ENCODE measurements at places on chromosomes 6 and 20. TPM values are rescaled to one million over a fixed set of nuclear protein-coding genes. Genes with fewer than 3 reads are reported as not detected.

PTK7 gene
- total RNA-seq, result 257 TPM

PKIB gene
- not detected for total RNA-seq

SEMG1 gene
- not detected for total RNA-seq

FAM50B gene
- total RNA-seq, result not detected

MAPK13 gene
- total RNA-seq, result 0.07 TPM

SLC12A5 gene
- 0.43 TPM for total RNA-seq

MTCH1 gene
- 393 TPM for total RNA-seq

RIPPLY2 gene
- not detected for total RNA-seq

E2F3 gene
- 9.0 TPM for total RNA-seq

HLA-G gene
- not detected for total RNA-seq

RAB44 gene
- 0.06 TPM for total RNA-seq

OR2J3 gene
- not detected for total RNA-seq

CGAS gene
- not detected for total RNA-seq

ARHGAP40 gene
- total RNA-seq, result not detected

TREML2 gene
- not detected for total RNA-seq

AIF1 gene
- total RNA-seq, result 57.5 TPM

LRRC1 gene
- 8.6 TPM for total RNA-seq

STK4 gene
- total RNA-seq, result 9.3 TPM

SIRPD gene
- total RNA-seq, result not detected

GJA10 gene
- not detected for total RNA-seq

CLPSL2 gene
- total RNA-seq, result not detected

XKR7 gene
- total RNA-seq, result 6.8 TPM

CYP39A1 gene
- total RNA-seq, result not detected

CYP24A1 gene
- 0.27 TPM for total RNA-seq

MTFR2 gene
- total RNA-seq, result 6.0 TPM

CENPW gene
- total RNA-seq, result 27.8 TPM

DLGAP4 gene
- 15.9 TPM for total RNA-seq

PROKR2 gene
- total RNA-seq, result not detected

ZBTB46 gene
- 39.7 TPM for total RNA-seq

MOXD1 gene
- total RNA-seq, result not detected

SLC16A10 gene
- total RNA-seq, result 3.7 TPM

HCK gene
- 0.41 TPM for total RNA-seq

THEMIS gene
- not detected for total RNA-seq

PRR18 gene
- total RNA-seq, result not detected

RIPOR3 gene
- 6.9 TPM for total RNA-seq

PERP gene
- total RNA-seq, result 9.1 TPM

KCNG1 gene
- 0.85 TPM for total RNA-seq

SLC22A16 gene
- 2.0 TPM for total RNA-seq

SLC32A1 gene
- total RNA-seq, result not detected

SYNDIG1 gene
- not detected for total RNA-seq

TUBB1 gene
- total RNA-seq, result not detected

KCNK5 gene
- total RNA-seq, result not detected

EPPIN gene
- not detected for total RNA-seq

ITCH gene
- 33.2 TPM for total RNA-seq

ZDHHC14 gene
- total RNA-seq, result 5.6 TPM

SLC29A1 gene
- 40.1 TPM for total RNA-seq

RBCK1 gene
- total RNA-seq, result 52.4 TPM

KCNB1 gene
- 0.12 TPM for total RNA-seq

AK9 gene
- total RNA-seq, result 0.92 TPM

CNBD2 gene
- total RNA-seq, result 8.6 TPM

CSNK2A1 gene
- total RNA-seq, result 204 TPM

NCR2 gene
- not detected for total RNA-seq

All from G401 (cell line).